ENCODE measurements at places on chromosomes 4 and X.

- DNase-seq, result no peak
These were observed 41.0 kb downstream of the PRPS1 start for GRCh38 chrX:107669261-107669660.

GRCh38 chr4:136864604-136865185 is 667.6 kb downstream of the PCDH18 start:
- DNase-seq, result no peak

DNA sequence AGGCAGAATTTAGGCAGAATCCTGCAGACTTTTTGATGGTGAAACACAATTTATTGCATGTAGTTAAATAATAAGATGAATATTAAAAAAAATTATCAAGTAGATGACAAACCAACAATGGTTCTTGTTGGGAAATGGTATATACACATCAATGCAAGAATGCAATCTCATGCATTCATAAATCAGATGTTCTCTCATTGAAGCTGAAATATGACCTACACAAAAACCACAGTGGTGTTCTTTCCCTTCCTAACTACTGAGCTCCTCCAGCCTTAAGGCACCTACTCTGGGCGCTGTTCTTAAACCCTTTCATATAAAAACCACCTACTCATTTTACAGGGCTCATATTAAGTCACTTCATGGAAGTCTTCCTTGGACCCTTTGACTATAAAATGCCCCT is 64.1 kb downstream of the ANTXR2 start:
- no peak for DNase-seq

- DNase-seq, result no peak
These were observed 31.5 kb downstream of the BMP3 start for GRCh38 chr4:81062001-81062400.

DNA sequence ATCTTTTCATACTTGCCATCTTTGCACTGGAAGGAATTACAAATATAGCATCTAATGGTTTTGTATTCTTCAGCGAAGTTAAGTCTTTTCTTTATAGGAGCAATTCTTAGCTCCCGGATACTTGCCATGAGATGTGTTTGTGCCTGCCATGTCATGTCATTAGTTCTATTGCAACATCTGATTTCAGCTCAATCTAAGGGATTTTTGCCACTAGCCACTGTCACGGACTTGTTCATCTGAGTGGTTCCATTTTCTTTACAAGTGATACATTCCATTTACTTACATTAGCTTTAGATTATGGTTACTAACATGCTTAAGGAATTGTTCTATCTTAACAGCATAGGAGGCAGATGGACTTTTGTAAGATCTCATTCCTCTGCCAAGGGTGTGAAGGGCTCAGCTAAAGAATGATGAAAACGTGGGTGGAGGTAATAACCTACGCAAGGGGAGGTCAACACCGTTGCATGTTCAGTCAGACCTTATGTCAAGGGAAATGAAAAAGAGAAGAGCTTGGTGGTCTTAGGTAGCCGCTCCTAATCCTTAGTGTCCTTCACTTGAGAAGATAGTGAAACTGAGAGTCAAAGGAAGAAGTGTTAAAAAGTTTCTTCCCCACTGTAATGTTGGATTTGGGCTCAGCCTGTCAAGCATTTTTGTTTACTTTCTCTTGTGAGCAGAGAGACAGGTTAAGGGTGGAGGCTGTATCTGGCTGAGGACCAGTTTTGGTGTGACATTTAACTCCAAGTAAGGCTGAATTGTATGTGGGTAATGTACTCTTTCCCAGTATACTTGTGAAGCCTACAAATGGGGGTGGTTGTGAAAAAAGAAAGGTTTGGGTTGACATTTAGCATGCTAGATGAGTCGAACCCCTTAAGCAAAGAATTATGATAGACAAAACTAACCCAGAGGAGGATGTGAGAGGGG is 3.6 kb upstream of the KLHL2 start:
- no peak for DNase-seq

GRCh38 chr4:45409536-45409935 is 683.2 kb upstream of the GNPDA2 start:
- no peak for DNase-seq

- DNase-seq, result peak; percentile 43
These were observed 44.4 kb downstream of the METTL14 start for GRCh38 chr4:118729287-118730286.

GRCh38 chrX:70398899-70399298 is 24.2 kb upstream of the GDPD2 start:
- DNase-seq, result peak; percentile 2

DNA sequence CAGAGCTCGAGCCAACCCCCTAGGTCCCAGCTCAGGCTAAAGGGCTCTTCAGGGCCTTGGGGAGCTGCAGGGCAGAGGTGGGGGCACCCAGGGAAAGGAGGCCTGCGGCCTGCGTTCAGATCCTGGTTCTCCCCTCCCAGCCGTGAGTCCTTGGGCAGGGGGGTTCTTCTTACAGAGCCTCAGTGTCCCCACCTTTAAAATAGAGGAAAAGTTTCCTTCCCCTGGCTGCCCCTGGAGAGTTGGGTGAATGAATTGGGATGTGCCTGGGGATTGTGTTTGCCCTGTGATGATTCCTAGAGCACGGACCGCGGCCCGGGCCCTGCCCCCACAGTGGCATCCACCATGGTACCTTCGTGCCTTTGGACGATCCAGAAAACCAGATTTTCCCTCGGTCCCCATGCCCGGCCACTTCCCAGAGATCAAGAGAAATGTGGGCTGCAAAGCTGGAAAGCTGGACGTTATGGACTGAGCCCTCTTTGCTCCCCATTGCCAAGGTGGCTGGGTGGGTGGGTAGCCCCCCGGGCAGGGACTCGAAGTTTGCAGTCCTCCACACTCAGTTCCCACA is 11.4 kb downstream of the HTRA3 start:
- DNase-seq, result no peak

GRCh38 chr4:44145868-44146267 is 302.7 kb downstream of the KCTD8 start:
- DNase-seq, result no peak

- no peak for DNase-seq
These were observed 308.2 kb downstream of the KLHL13 start for GRCh38 chrX:117808426-117808825.

DNA sequence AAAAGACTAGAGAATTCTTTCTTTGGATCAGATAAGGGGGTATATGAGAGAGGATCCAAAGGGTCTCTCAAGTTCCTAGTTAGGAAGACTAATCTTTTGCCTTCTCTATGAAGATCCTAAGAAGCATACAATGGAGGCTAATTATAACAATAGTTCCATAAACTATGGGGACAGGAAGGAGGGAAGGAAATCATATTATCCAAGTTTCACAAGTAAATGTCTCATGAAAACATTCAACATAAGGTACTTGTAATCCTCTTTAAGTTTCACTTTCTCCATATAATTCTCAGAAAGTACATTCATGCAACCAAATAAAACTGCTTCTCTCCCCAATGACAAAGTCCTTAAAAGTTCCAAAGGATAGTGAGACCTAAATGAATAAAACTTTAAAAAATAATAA is 27.1 kb downstream of the STX18 start:
- DNase-seq, result no peak

- no peak for DNase-seq
These were observed 22.0 kb downstream of the ASB11 start for GRCh38 chrX:15293451-15293850.

DNA sequence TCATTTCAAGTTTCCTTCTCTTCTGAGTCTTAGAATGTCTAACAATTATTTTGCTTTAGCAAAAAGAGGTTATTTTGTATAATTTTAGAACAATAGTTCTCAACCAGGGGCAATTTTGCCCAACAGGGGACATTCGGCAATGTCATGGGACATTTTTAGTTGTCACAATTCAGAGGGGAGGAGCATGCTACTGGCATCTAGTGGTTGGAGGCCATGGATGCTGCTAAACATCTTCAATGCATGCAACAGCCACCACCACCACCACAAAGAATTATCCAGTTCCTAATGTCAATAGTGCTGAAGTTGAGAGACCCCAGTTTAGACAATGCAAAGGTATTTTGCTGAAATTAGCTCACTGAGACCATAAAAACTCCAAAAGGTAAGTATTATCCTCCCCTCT is 122.5 kb downstream of the ARHGAP6 start:
- DNase-seq, result no peak

GRCh38 chr4:7238300-7238960 is 46.1 kb downstream of the SORCS2 start:
- no peak for DNase-seq

- no peak for DNase-seq
These were observed 53.0 kb downstream of the COQ2 start for GRCh38 chr4:83231620-83232076.

- peak; percentile 43 for DNase-seq
These were observed 45.8 kb downstream of the BCORL1 start for GRCh38 chrX:130028196-130028595.

DNA sequence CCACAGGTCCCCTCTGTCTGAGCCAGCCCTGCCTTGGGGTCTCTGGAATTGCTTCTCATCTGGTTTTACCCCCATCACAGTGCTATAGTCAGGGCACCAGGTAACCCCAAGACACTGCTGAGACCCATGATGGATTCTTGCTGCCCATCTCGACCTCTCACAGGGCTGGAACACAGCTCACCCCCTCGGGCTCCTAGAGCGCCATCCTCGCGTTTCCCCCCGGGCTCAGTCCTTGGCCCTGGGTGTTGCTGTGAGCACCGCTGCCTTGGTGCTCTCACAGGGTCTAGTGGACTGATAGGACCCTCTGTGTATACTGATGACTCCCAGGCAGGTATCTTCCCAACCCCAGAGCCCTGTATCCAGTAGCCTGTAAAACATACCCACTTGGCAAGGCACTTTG is 8.8 kb downstream of the MAEA start:
- no peak for DNase-seq

DNA sequence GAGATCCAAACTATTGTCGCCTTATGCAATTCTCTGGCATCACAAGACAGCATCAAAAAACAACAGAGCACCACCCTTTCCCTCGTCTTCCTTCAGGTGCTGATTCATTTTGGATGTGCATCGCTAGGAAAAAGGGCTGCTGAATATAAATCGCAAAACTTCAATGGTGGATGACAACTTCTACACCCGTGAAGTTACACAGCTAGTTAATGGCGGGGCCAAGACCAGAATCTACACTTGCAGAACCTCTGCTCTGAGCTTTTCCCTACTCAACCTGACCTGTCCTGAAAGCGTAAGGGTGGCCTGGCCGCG is 674 bp downstream of the GNPDA2 start:
- peak; percentile 15 for DNase-seq

- DNase-seq, result no peak
These were observed 46.8 kb downstream of the HTRA3 start for GRCh38 chr4:8316251-8316771.

DNA sequence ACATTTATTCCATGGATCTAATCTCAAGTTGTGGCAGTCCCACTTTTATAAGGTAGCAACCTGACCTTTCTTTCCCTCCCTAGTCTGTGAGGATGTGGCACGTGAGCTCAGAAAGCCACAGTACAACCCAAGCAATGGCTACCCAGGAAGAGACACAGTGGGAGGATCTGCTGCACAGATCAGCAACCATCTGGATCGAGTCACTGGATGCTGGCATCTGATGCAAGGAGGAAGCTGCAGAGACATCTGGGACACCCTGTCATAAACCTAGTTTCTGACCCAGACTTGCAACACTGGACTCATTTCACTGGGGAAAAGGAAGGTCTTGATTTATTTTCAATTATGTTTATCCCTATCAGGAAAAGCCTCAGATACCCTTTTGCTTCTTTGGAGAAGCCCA is 327.1 kb downstream of the PAPSS1 start:
- no peak for DNase-seq

DNA sequence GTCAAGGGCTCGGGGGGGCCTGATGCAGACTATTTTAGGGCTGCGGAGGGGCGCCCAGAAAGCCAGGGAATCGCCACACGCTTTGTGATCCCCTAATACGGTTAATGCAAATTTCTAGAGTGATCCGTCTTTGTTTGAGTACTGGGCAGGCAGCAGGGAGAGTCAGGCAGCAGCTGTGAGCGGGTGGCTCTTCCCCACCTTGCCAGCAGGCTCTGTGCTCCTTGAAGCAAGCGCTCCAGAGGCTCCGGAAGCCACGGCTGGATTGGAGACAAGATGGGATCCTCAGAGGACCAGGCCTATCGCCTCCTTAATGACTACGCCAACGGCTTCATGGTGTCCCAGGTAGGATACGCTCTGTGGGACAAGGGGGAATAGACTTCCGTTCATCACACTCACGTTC is at the start of gene ASMT:
ASMT (plus strand) TSS at position 133 of the 400 bp plus-strand sequence; CDS start at position 274, 141 bp downstream.
- DNase-seq, result no peak

DNA sequence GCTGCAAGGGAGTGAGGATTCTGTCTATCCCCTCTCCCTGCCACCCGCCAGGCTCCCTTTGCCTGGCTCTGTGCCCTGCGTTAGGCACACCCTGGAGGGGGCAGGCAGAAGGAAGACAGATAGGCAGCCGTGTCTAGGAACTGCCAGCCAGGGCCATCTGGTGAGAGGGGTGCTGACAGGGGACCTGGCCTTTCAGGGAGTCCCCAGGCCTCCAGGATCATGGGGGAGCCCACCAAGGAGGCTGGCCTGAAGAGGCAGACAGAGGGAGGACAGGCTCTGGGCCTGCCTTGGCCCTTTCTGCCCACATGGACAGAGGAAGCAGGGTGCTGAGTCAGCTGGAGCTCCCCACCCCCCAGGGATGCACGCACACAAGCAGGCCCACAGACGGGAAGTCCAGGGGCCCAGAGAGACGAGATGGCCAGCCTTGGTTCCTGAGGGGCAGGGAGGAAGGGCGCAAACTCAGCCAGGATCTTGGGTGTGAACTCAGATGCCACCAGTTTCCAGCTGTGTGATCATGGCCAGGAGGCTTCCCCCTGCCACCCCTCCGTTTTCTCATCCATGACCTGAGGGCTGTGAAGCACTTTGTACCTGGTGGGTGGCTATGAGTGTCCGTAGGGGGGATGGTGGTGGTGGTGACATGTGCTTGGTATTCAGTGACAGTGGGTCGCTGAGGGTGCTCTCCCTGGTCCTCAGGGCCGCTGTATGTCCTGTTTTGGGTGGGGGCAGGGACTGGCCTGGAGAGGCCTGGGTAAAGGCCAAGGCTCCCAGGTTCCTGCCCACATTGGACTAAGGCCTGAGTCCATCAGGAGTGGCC is 1.8 kb downstream of the SH3BP2 start:
- DNase-seq, result no peak

- DNase-seq, result no peak
These were observed 1740.3 kb downstream of the STIM2 start for GRCh38 chr4:28600958-28601357.

DNA sequence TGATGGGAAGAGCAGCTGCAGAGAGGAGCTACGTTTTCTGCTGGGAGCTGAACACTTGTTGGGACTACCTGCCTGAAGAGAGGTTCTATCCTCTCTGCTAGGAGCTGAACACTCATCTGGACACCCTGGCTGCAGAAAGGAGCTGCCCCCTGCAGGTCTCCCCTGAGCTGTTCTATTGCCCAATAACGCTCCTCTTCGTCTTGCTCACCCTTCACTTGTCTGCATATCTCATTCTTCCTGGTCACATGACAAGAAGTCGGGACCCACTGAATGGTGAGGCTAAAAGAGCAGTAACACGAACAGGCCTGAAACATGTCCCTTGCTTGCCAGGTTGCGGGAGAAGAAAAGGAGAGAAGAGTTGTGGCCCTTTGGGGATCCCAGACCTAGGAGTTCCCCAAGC is 27.8 kb downstream of the NAA11 start:
- DNase-seq, result no peak

DNA sequence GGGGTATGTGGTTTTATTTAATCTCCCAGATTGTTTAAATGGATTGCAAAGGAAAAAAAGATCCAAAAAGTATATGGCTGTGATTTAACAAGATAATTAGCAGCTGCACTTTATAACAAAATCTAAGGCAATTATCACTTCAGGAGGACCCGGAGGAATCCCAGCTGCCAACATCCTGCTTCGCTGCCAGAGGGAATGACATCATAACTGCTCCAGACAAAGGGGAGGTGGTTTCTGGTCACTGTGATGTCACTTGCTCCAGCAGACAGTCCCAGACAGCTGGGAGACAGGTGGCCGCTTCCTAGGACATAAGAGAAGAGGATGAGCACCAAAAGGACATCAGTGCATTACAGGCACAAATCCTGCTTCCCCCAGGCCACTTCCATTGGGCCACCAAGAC is 371.0 kb downstream of the BCOR start:
- DNase-seq, result no peak
